ENCODE measurements at places on chromosomes 7 and 10.

DNA sequence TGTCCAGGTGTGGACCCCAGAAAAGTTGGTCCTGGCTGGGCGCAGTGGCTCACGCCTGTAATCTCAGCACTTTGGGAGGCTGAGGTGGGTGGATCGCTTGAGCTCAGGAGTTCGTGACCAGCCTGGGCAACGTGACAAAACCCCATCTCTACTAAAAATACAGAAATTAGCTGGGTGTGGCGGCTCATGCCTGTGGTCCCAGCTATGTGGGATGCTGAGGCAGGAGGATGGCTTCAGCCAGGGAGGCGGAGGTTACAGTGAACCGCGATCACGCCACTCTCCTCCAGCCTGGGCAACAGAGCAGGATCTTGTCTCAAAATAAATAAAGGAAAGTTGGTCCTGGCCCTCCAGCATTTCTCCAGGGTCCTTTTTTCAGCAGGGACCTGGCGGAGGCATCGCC is 1.4 kb downstream of the NUDT1 start:
- peaks cover 9% of the 10 kb centered on the region for H3K4me1 ChIP-seq
- H3K4me3 ChIP-seq, result peak overlapping the region; percentile 74
- H3K36me3 ChIP-seq, result peaks cover 3% of the 10 kb centered on the region
- H3K27me3 ChIP-seq, result no peaks in the 10 kb centered on the region
- H3K27ac ChIP-seq, result peak overlapping the region; percentile 85

- H3K4me1 ChIP-seq, result peaks cover 5% of the 10 kb centered on the region
- no peaks in the 10 kb centered on the region for H3K36me3 ChIP-seq
- no peak for DNase-seq
- no peak overlapping the region for H3K27ac ChIP-seq
These were observed 640.4 kb downstream of the LRMDA start for GRCh38 chr10:76071653-76072365.

GRCh38 chr7:120462991-120463390 is 190.0 kb downstream of the KCND2 start:
- DNase-seq, result no peak
- H3K4me1 ChIP-seq, result no peaks in the 10 kb centered on the region
- no peaks in the 10 kb centered on the region for H3K27me3 ChIP-seq
- no peak overlapping the region for H3K4me3 ChIP-seq
- no peak overlapping the region for H3K27ac ChIP-seq
- H3K36me3 ChIP-seq, result no peaks in the 10 kb centered on the region

- H3K4me1 ChIP-seq, result no peaks in the 10 kb centered on the region
- H3K27me3 ChIP-seq, result peaks cover 27% of the 10 kb centered on the region
- H3K36me3 ChIP-seq, result no peaks in the 10 kb centered on the region
- H3K4me3 ChIP-seq, result no peak overlapping the region
These were observed 80.7 kb downstream of the GCC1 start for GRCh38 chr7:127504715-127505114.

DNA sequence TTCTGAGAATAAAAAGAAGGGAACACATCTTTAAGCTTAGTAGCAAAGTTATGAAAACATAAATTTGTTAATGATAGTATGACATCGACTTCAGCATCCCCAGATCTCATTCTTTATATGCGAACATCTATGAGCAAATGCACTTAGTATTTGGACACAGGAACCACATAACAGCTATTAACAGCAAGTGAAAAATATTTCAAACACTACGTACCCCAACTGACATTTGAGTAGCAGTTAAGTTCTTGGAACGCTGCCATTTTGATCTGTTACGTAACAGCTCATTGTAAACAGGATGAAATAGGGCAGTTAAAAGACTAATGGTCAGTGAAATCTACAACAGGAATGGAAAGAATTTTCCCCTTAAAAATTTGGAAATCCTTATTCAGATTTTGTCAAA is 428.9 kb downstream of the TNS3 start:
- H3K4me3 ChIP-seq, result no peak overlapping the region
- no peaks in the 10 kb centered on the region for H3K27me3 ChIP-seq
- H3K36me3 ChIP-seq, result no peaks in the 10 kb centered on the region
- no peak overlapping the region for H3K27ac ChIP-seq
- no peaks in the 10 kb centered on the region for H3K4me1 ChIP-seq

DNA sequence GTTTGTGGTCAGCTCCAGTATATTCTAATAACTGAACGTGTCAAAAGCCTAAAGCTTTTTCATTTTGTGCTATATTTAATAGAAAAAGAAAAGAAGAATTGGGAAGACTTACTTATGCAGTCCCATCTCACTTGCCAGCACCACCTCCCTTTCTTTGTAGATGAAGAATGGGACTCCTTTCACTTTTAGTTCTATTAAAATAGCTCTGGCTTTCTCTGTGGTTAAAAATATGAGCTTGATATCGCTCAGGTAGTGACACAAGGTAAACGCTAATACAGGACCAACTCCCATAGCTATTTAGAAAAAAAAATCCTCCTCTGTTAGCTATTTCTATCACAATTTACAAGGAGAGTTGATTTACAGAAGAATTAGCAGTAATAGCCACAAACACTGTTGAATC is 176.8 kb downstream of the PDE1C start:
- no peaks in the 10 kb centered on the region for H3K4me1 ChIP-seq
- H3K36me3 ChIP-seq, result no peaks in the 10 kb centered on the region
- no peak for DNase-seq
- no peak overlapping the region for H3K4me3 ChIP-seq
- no peaks in the 10 kb centered on the region for H3K27me3 ChIP-seq
- no peak overlapping the region for H3K27ac ChIP-seq

GRCh38 chr10:82468453-82468852 is 593.5 kb downstream of the NRG3 start:
- DNase-seq, result no peak
- H3K4me3 ChIP-seq, result no peak overlapping the region
- H3K27ac ChIP-seq, result no peak overlapping the region
- H3K36me3 ChIP-seq, result no peaks in the 10 kb centered on the region

DNA sequence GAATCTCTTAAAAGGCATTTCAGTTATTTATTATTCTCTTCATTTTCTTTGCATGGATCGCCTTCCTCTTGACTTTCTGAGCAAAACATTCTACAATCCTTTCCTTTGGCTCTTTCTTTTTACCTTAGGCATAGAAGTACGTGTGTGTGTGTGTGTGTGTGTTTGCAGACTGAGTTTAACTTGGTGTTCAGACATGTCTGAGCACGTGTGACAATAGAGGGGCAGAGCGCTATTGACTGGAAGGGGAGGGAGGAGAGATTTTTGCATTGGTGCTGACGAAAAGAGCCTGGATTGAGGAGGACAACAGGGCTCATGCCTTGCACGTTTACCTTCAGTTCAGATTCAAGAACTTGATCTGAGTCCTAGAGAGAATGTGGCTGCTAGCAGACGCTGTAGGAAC is 129.8 kb downstream of the SEC23IP start:
- no peak for DNase-seq
- no peak overlapping the region for H3K4me3 ChIP-seq
- H3K36me3 ChIP-seq, result no peaks in the 10 kb centered on the region
- peaks cover 62% of the 10 kb centered on the region for H3K27me3 ChIP-seq

- H3K27me3 ChIP-seq, result no peaks in the 10 kb centered on the region
- no peak overlapping the region for H3K27ac ChIP-seq
- H3K4me1 ChIP-seq, result no peaks in the 10 kb centered on the region
- H3K36me3 ChIP-seq, result no peaks in the 10 kb centered on the region
- H3K4me3 ChIP-seq, result no peak overlapping the region
These were observed 263.2 kb downstream of the FZD1 start for GRCh38 chr7:91527460-91527859.

DNA sequence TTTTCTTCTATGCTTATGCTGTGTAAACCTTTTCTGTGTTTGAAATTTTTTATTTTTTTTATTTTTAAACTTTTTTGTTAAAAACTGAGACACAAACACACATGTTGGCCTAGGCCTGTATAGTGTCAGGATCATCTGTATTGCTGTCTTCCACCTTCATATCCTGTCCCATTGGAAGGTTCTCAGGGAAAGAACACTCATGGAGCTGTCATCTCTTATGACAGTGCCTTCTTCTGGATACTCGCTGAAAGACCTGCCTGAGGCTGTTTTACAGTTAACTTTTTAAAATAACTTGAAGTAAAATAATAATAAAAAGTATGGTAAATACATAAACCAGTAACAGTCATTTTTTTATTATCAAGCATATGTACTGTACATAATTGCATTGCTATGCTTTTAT is 34.1 kb downstream of the CREM start:
- H3K36me3 ChIP-seq, result no peaks in the 10 kb centered on the region
- no peak overlapping the region for H3K4me3 ChIP-seq
- no peaks in the 10 kb centered on the region for H3K4me1 ChIP-seq
- H3K27ac ChIP-seq, result no peak overlapping the region
- no peaks in the 10 kb centered on the region for H3K27me3 ChIP-seq

DNA sequence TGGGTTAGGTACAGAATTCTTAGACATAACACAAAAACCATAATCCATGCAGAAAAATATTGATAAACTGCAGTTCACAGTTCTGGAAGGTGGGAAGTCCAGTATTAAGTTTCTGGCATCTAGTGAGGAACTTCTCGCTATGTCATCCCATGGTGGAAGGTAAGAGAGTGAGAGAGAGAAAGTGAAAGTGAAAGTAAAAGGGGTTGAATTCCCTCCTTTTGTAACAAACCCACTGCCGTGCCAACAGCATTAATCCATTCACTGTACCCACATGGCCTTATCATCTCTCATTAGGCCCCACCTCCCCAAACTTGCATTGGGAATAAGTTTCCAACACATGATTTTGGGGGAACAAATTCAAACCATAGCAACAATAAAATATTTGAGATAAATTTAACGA is 17.1 kb downstream of the ZNF485 start:
- no peak for DNase-seq
- peaks cover 4% of the 10 kb centered on the region for H3K4me1 ChIP-seq
- no peaks in the 10 kb centered on the region for H3K36me3 ChIP-seq
- H3K27me3 ChIP-seq, result no peaks in the 10 kb centered on the region
- H3K4me3 ChIP-seq, result no peak overlapping the region

GRCh38 chr10:100742936-100743335 is 2.4 kb upstream of the PAX2 start:
- H3K27ac ChIP-seq, result no peak overlapping the region
- H3K4me1 ChIP-seq, result peaks cover 31% of the 10 kb centered on the region
- H3K27me3 ChIP-seq, result no peaks in the 10 kb centered on the region
- DNase-seq, result no peak

DNA sequence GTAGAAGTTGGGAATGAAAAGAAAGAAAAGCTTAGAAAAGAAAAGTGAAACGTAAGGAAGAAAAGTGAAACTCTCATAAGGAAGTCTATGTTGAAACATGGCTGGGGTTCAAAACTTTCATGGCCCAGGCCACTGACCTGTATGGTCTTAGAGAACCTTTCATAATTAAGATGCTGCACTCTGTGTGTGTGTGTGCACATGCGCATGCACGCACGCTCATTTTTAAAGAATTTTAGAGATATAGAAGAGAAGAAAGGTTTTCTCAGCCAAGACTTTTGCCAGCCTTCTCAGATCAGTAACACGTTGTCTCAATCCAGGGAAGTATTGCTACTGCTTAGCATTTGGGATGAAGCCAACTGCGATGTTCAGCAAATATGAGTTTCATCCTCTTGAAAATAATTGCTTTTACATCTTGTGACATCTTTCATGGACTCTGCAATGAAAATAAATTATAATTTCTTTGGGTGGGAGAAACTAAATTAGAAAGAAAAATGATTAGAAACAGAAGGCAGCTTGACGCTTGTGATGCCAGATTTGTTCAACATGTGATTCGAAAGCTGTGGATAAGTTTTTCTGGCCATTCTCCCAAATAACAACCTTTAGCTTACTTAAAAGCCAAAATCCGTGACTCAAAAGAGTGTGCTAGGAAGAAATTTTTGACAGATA is 16.2 kb upstream of the SLC26A4 start:
- H3K4me3 ChIP-seq, result no peak overlapping the region
- H3K27me3 ChIP-seq, result no peaks in the 10 kb centered on the region
- no peak for DNase-seq
- H3K4me1 ChIP-seq, result no peaks in the 10 kb centered on the region
- no peaks in the 10 kb centered on the region for H3K36me3 ChIP-seq

DNA sequence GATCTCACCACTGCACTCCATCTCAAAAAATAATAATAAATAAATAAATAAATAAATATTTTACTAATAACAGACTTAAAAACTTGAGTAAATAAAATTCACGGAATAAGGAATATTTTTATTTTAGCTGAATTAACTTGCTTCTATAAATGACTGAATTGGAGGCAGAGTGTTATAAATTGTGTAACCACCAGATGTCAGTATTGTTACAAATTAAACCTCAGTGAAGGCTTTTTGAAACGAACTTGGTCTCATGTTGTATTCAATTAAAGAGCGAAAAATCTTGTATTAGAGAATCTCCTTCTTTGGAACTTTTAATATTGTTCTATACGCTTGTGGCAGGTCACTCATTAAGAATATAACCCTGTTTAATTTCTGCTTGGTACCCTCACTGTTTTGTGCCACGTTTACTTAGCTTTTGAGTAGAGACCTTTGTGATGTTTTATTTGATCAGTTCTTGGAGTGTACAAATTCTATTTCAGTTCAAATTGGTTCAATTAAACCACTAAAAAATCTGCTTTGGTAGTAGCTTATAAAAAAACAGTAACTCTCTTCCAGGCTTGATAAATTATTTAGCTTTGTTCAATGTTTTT is 45.6 kb upstream of the SCIN start:
- no peaks in the 10 kb centered on the region for H3K4me1 ChIP-seq
- no peak overlapping the region for H3K27ac ChIP-seq
- DNase-seq, result peak; percentile 60

DNA sequence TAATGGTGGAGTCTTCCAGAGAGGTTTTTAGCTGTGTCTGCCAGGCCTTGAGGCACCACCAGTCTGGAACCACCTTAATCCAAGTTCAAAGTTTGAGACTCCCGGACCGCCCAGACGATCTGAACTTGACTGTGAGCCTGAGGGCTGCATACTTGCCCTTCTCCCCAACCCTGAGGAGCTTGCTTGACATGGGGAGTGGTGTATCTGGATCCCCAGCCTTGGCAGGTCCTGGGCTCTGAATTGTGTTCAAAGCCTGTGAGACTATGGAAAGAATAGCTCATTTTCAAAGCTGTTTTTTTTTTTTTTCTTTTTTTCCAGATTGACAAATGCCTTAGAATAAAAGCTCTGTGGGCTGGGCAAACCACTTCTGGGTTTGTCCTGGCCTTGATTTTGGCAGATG is 22.3 kb upstream of the CAMK1D start:
- no peak for DNase-seq
- no peak overlapping the region for H3K4me3 ChIP-seq
- no peak overlapping the region for H3K27ac ChIP-seq
- peaks cover 21% of the 10 kb centered on the region for H3K4me1 ChIP-seq
- H3K27me3 ChIP-seq, result no peaks in the 10 kb centered on the region

- no peak overlapping the region for H3K27ac ChIP-seq
- H3K4me1 ChIP-seq, result no peaks in the 10 kb centered on the region
- DNase-seq, result no peak
- H3K36me3 ChIP-seq, result no peaks in the 10 kb centered on the region
These were observed 8.2 kb upstream of the SGPL1 start for GRCh38 chr10:70807556-70807955.

GRCh38 chr7:136998495-136998894 is 130.0 kb downstream of the CHRM2 start:
- H3K27me3 ChIP-seq, result no peaks in the 10 kb centered on the region
- no peaks in the 10 kb centered on the region for H3K4me1 ChIP-seq
- no peak overlapping the region for H3K27ac ChIP-seq
- H3K36me3 ChIP-seq, result no peaks in the 10 kb centered on the region

GRCh38 chr10:112835944-112836451 is 114.0 kb upstream of the TCF7L2 start:
- no peaks in the 10 kb centered on the region for H3K36me3 ChIP-seq
- no peak overlapping the region for H3K4me3 ChIP-seq
- DNase-seq, result no peak
- H3K27ac ChIP-seq, result no peak overlapping the region

- DNase-seq, result no peak
- H3K36me3 ChIP-seq, result no peaks in the 10 kb centered on the region
- H3K27me3 ChIP-seq, result no peaks in the 10 kb centered on the region
- no peak overlapping the region for H3K27ac ChIP-seq
- H3K4me3 ChIP-seq, result no peak overlapping the region
These were observed 146.2 kb downstream of the WDR11 start for GRCh38 chr10:120997313-120997712.
